T follicular helper cell (primary cell): ENCODE measurements at places on chromosomes 13 and 19.

GRCh38 chr13:97246596-97247158 is 24.5 kb downstream of the MBNL2 start:
- DNase-seq, result no peak

DNA sequence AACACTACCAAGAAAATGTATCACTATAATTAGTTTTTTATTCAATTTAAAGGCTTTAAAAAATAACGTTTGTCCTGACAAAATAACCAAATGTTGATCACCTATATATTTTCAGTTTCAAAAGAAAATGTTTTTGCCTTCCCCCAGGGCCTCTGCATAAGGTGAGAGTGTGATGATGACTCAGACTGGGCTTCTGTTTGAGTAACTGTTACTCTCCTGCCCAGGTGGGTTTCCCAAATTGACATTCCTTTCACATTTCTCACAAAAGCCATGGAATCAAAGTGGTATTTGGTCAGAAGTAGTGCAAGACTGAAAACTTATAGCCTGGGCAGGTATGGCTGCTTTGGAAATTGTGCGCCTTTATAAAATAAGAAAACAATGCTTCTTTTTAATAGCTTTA is 180.6 kb downstream of the COG6 start:
- no peak for DNase-seq

DNA sequence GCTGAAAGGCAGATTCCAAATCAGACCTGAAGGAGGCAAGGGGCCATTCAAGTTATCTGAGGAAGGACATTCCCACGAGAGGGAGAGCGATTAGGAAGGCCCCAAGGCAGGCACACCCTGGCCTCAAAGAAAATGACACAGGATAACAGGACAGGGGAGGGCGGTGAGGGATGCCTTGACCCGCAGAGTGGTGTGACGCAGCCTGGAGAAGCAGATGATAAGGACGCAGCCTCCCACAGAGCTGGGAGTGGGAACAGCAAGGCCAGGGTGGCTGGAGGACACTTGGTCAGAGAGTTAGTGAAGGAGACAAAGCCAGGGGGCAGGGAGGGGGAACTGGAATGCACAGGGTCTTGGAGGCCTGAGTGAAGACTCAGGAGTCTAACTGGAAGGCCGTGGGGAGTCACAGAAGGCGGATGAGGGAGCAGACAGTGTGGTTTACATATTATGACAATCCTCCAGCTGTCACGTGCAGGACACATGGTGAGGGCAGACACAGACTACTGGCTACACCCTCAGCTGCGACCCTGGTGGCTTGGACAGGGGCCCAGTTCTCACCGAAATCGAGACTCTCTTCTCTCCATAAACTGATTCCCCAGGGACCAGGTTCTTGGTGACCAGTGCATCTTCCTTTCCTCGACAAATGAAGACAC is 5.8 kb upstream of the DYRK1B start:
- no peak for DNase-seq

GRCh38 chr13:59468396-59468795 is 695.3 kb downstream of the DIAPH3 start:
- no peak for DNase-seq

DNA sequence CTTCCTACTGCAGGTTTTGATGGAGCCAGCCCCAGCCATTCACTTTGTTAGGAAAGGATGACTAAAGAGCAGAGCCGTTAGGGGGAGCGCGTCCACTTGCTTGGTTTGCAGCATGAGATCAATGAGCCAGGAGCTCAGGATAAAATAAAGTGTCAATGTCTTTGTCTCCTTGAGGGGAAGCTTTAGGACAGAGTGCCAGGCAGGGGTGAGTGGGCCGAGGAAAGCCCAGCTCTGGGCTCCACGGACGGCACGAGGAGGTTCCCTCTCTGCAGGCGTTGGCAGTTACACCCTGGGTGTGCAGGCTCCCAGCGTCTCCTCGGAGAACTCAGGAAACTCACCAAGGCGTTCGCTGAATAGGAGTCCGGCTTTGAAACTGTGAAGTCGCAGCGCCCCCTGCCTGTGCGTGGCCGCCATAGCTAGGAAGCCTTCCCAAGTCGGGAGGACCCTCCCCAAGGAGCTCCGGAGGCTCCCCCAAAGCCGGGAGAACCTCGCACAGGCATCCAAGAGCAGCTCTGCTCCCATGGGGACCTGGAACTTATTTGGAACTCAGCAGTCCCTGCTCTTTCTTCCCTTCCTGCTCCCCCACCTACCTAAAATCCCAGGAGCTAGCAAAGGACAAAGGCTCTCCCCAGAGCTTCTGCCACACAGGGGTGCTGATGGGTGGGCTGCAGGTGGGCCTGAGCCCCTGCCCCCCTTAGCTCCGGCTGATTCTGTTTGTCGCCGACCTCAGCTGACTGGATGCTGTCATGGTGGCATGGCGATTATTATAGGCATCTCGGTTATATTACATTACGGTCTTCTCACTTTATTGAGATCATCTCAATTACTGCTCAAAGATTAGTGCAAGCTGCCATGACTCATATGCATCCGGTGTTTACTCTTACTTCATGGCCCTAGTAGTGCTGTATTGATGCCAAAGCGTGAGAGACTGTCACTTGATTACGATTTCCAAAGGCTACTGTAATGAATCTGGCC is 34.4 kb downstream of the GSX1 start:
- DNase-seq, result peak; percentile 46

DNA sequence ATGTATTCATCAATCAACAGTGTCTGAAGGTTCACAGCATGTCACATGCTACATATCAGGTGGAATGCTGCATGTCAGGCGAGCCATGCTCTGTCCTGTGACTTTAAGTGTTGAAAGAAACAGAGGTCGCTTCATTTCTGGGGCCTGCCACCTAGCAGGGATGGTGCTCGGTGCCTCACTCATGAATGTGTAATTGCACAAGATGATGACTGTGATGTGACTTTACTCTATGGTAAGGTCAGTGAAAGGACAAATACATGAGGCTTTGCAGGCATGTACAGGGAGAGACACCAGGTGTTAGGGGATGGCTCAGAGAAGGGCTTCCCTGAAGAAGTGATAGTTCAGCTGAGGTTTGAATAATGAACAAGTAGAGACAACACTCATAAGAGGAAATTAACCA is 66.7 kb downstream of the FRY start:
- DNase-seq, result no peak

DNA sequence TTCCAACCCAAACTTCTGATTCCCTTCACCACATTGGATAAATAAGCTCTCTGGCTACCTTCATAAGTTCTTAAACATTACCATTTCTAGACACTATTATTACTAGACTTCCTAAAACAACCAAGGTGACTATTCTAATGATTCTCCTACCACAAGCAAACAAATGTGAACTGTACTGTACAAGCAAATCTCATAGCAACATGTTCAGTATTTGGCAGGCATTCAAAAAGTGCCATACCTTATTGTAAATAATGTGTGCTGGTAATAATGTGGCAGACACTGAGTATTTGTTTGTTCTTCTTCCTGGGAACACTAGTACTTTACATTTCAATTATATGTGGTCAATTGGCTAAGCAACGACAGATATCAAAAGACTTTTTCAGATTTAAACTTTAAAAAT is 986.0 kb upstream of the SPRY2 start:
- no peak for DNase-seq

- DNase-seq, result no peak
These were observed 4.1 kb downstream of the SLC17A7 start for GRCh38 chr19:49437231-49437630.

DNA sequence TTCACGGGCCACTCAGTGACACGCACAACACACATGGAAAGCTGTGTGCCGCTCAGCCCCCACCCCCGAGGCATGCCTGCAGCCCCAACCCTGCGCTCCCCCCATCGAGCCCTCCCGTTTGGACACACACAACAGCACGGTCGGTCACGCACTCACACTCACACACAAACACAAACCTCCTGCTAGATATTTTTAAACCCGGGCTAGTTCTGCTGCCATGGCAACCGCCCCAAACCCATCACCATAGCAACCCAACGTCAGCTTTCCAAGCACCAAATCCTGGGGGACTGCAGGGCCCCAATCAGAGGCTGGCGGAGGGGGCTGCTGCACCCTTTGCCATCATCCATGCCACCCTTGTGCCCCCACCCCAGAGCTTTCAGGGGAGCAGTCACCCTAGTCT is 2.5 kb upstream of the NOVA2 start:
- DNase-seq, result no peak

DNA sequence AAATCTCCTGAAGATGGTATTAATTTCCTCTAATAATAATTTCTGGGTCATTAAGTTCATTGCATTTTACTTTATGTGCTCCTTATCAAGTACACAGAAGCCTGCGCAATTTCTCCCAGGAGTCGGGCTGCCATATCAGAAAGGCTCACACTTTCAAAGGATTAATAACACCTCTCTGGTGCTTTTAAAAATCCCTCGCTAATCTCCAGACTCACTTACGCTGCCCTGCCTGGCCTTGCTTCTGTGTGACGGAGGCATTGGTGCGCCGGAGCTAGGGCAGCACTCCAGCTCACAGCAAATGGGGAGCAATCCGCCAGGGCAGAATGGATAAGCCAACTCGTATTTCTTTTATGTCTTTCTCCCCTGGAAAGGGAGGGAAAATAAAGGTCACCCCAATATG is 300.8 kb downstream of the EFNB2 start:
- no peak for DNase-seq

DNA sequence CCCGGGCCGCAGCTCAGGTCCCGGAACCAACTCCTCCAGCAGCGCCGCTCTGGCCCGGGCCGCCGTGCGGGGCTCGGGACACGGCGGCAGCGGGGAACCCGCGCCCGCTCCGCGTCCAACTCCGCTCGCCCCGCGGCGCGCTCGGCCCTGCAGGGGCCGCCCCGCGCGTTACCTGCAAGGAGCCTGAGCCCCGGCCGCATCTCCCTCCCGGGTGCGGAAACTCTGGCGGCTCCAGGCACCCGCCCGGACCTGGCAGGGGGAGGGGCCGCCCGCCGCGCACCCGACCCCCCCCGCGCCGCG is at the start of gene TMTC4:
TSS of gene TMTC4 (minus strand) at position 224 of the 300 bp plus-strand sequence. CDS start 4,433 bp downstream, outside the sequence.
- no peak for DNase-seq

GRCh38 chr19:29320618-29321017 is 107.7 kb upstream of the UQCRFS1 start:
- DNase-seq, result no peak

- no peak for DNase-seq
These were observed 5.5 kb upstream of the AKAP11 start for GRCh38 chr13:42266473-42266872.

DNA sequence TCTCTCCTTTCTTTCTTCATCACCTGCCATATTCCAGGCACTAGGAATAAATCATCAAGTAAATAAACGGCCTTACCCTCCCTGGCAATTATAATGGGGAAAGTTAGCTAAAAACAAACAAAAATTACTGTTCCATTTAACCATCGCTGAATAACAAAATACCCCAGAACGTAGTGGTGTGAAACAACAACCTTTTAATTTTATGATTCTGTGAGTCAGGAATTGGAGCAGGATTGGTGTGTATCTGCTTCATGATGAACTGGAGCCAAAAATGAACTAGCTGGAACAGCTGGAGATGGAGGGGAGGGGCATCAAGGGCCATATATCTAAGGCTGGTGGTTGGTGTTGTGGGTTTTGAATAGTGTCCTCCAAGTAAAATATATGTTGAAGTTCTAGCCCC is 3.7 kb upstream of the CADM4 start:
- DNase-seq, result no peak

DNA sequence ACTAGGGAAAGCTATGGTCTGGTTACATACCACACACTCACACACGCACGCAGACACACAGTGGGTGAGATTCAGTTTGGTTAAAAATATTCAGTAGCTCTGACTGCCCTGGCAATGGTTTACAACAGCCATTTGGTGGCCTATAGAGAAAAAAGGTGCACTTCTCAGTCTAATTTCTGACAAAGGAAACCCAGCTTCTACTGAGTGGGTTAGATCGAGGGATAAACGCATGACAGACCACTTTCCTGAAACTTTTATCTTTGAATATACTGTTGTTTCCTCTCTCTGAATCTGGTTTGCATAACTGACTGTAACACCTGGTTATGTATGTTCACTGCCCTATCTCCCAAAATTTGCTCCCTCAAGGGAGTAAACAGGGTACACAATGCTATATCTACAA is 2.5 kb downstream of the LIG4 start:
- DNase-seq, result no peak

GRCh38 chr19:46229442-46229841 is at the start of gene IGFL1:
IGFL1 (plus strand) TSS chr19:46229742; CDS start chr19:46229775, 33 bp downstream.
- no peak for DNase-seq

DNA sequence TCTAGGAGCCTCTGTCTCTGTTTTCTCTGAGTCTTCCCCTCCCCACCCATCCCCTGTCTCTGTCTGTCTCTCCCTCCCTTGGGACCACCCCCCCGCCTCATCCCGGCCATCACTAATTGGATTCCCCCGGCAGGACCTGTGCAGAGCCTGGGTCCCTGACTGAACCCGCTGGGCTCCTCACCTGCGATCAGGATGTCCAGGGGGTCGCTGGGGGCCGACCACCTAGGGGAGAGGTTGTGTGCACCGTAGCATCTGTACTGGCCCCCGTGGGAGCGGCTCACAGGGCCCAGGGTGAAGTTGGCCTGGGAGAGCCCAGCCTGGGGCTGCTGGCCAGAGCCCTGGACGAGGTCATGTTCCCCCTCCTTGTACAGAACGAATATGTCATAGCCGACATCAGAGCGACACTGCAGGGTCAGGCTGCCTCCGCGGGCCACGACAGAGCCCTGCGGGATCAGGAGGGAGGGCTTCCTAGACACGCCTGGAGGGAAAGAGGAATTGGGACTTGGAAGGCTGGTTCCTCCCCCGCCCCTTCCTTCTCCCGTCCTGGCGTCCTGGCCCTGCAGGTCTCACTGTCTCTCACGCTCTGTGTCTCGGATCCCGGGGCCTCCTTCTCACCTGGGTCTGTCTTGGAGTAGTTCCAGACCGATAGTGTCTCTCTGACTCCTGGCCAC is 1.8 kb downstream of the LILRB5 start:
- DNase-seq, result no peak

- DNase-seq, result no peak
These were observed 29.2 kb downstream of the COG6 start for GRCh38 chr13:39684531-39685137.

GRCh38 chr19:16295057-16295456 is 29.6 kb upstream of the KLF2 start:
- DNase-seq, result no peak

DNA sequence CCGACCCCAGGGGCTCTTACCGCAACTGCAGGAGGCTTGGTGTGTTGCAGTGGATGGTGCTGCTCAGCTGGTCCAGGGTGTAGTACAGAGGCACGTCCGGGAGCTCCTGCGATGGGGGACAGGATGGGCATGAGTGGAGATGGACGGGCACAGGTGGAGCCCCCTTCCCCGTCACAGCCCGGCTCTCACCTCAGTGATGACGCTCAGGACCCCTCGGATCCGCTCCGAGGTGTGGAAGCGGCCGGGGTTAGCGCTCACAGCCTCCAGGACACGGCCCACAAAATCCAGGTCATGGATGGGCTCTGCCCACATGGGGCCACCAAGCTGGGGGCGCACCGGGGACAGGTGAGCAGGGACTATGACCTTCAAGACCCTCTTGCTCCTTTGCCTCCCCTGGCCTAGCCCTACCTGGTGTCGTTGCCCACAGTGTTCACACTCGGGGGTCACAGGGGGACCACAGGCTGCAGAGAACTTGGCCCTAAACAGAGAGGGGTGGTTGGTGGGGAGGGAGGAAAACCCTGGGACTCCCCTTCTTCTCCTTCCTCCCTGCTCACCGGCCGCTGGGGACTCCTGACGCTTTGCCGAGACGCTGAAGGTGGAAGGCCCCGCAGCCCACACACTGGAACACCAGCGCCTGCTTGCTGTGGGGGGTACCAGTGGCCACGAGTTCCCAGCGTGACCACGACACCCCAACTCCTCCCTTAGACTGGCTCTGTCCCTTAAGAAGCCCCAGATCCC is 6.9 kb upstream of the LYL1 start:
- DNase-seq, result no peak

GRCh38 chr13:114134111-114134943 is 1.9 kb upstream of the RASA3 start:
- no peak for DNase-seq
